ENCODE measurements at places on chromosomes 1 and 21.

GRCh38 chr1:10242135-10242534 lies 31.8 kb downstream of the KIF1B start:
- no peak for DNase-seq

GRCh38 chr1:19478322-19478721 lies 7.0 kb downstream of the CAPZB start:
- DNase-seq = no peak

- no peak for DNase-seq
Observed at GRCh38 chr1:61606448-61607312, 118.3 kb downstream of the TM2D1 start.

- DNase-seq = no peak
Observed at GRCh38 chr1:230849451-230850224, 18.7 kb downstream of the C1orf198 start.

DNA sequence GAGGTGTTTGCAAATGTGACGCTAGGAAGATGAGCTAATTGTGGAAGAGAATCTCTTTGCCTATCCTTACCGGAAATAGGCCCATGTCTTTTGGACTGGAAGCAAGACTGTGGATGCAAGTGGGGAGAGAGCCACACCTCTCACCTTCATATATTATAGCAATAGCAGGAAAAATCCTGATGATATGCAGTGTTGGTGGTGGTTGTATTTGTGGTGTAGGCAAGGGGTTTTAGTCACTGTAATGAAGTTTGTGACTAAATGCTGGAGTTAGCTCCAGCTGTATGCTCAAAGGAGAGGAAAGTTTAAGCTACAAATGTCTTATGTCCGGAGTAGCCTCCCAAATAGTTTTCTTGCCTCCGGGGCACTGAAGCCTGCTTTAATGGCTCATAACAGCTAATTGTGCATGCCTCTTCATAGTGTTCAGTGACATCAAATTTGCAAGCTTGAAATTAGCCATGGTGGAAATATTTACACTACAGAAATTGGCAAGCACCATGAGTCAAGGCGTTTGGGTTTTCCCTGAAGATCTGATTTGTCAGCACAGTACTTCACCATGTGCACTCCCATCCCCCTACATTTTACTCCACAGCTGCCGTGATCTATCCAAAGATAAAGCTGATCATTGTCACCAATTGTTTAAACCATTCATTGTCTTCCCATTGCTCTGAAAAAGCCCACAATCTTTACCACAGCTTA lies 102.6 kb upstream of the ZNF644 start:
- DNase-seq = no peak

DNA sequence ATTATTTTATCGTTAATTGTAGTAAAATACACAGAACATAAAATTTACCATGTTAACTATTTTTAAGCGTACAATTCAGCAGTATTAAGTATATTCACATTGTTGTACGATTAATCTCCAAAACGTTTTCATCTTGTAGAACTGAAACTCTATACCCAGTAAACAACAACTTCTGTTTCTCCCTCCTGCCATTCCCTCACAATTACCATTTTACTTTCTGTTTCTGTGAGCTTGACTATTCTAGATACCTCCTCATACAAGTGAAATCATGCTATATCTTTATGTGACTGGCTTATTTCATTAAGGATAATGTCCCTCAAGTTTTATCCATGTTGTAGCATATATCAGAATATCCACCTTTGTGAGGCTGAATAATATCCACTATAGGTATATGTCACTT lies 156.8 kb downstream of the ST6GALNAC3 start:
- DNase-seq = no peak

DNA sequence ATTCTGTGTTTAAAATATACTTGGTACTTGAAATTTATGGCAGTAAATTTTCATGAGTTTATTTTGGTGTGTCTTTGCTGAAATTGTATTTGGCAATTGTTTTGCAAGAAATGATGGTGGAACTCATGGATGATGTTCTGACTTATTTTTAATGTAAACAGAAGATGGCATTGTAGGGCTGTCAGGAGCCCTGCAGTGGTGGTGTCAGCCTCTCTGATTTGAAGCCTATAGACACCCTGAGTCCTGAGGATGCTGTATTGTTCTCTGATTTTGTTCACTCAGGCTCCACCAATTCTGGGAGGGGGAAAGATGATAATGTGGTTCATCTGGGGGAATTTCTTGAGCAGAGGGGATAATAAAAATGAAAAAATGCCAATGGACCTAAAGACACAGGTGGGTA lies 79.8 kb downstream of the LHX8 start:
- DNase-seq = no peak

Measured in NCI-H2171 (cell line).